Upper lobe of left lung (tissue), 6 donors: ENCODE measurements at places on chromosomes 1 and 21. TPM values are rescaled to one million over a fixed set of nuclear protein-coding genes. Genes with fewer than 3 reads are reported as not detected.

GRCh38 chr21:31886915-31887314 lies 14.1 kb downstream of the HUNK start:
- DNase-seq, result no peak
- no peak overlapping the region for H3K27ac ChIP-seq
- H3K4me1 ChIP-seq, result no peaks in the 10 kb centered on the region
- no peaks in the 10 kb centered on the region for H3K36me3 ChIP-seq
- H3K27me3 ChIP-seq, result no peaks in the 10 kb centered on the region

- H3K4me3 ChIP-seq, result no peak overlapping the region
- DNase-seq, result no peak
- H3K27me3 ChIP-seq, result no peaks in the 10 kb centered on the region
- H3K4me1 ChIP-seq, result no peaks in the 10 kb centered on the region
- no peaks in the 10 kb centered on the region for H3K36me3 ChIP-seq
Observed at GRCh38 chr1:186218654-186219352, 156.2 kb downstream of the TPR start.

Gene FCAMR
- 7.3 TPM for total RNA-seq

DNA sequence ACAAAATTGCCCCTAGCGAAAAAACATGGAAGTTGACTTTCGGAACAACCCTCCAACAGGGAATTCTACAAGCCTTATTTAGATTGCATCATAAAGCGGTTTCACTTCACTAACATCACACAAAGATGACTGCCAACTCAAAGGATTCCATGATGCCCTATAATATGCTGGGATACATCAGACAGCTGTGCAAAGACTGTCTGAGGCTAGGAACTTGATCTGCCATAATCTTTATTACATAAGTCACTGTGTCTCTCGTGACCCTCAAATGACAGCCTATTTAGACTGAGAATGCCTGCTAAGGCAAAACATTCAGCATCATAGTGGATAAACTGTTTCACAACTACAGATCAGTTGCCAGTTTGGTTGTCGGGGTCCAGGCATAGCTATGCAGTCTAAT lies 23.8 kb downstream of the FH start:
- peaks cover 26% of the 10 kb centered on the region for H3K36me3 ChIP-seq
- H3K4me3 ChIP-seq, result no peak overlapping the region
- H3K27me3 ChIP-seq, result no peaks in the 10 kb centered on the region
- DNase-seq, result no peak
- H3K27ac ChIP-seq, result no peak overlapping the region

Gene SERPINC1
- 1.5 TPM for total RNA-seq

DNA sequence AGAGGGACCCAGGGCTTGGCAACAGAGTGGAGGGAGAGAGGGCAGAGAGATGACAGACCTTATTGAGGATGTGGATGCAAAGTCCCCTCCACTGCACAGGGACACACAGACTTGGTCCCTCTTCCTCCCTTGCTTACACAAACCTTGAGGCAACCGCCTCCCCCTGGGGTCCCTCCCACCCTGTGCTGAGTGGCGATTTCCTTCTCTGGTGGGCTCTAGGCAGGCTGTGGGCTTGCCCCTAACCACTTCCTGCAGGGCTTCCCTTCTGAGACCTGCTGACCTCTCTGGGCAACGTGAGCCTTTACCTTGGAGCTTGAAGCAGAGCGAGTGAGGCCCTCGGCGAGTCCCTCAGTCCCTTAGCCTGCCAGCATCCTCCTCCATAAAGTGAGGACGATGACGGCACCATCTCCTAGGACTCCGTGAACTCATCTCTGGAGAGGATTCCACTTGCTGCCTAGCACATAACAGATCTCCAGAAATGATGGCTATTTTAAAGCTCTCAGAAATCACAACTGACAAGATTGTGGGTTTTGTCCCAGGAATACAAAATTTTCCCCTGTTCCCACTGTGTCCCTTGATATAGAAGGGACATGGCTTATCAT lies 25.0 kb downstream of the KIAA1614 start:
- H3K27ac ChIP-seq, result no peak overlapping the region
- DNase-seq, result no peak
- no peaks in the 10 kb centered on the region for H3K4me1 ChIP-seq
- H3K27me3 ChIP-seq, result no peaks in the 10 kb centered on the region
- H3K36me3 ChIP-seq, result no peaks in the 10 kb centered on the region

DNA sequence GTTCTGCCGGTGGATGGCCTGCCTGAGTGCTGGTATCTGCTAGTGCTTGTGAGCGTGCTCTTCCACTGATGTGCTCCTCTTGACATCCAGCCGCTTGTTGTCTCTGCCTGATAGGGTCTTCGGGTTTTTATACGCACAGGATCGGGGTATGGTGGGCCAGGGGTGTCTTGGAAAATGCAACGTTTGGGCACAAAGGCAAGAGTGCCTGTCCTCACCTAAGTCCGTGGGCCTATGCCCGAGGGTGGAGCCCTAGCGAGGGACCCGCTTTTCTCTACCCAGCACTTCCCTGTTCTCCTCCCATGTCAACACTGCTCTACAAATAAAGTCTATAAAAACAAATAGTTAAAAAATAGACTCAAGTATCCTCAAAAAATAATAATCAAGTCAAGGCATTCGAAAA lies 1007.8 kb downstream of the PLA2G4A start:
- H3K27ac ChIP-seq, result no peak overlapping the region
- H3K4me1 ChIP-seq, result no peaks in the 10 kb centered on the region
- no peaks in the 10 kb centered on the region for H3K36me3 ChIP-seq
- no peaks in the 10 kb centered on the region for H3K27me3 ChIP-seq

DNA sequence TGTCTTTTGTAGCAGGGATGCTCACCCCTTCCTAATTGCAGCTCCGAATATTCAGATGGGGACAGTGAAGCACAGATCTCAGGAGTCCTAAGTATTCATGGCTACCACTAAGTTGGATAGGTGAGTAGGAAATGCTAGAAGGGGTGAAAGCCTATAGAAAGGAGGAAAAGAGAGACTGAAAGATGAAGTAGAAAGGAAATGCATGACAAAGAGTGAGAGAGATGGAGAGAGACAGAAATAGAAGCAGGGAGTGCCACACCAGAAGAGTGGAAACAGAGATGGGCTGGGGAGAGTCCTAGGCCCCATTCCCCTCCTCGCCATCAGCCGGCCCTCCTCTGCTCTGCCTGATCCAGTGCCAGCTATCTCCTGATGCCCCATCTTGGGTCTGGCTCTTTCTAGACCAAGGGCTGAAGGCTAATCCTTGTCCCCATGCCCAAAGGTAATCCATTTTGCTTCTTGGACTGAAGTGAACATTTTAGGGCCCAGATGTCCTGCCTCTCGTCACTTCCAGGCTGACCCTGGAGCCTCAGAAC lies 2.0 kb downstream of the PEA15 start:
- DNase-seq, result no peak
- no peak overlapping the region for H3K4me3 ChIP-seq
- H3K4me1 ChIP-seq, result peaks cover 63% of the 10 kb centered on the region

Gene DMBX1
- not detected for total RNA-seq

GRCh38 chr1:164982545-164982944 lies 374.0 kb downstream of the LMX1A start:
- DNase-seq, result no peak
- no peak overlapping the region for H3K4me3 ChIP-seq
- no peak overlapping the region for H3K27ac ChIP-seq
- no peaks in the 10 kb centered on the region for H3K27me3 ChIP-seq
- no peaks in the 10 kb centered on the region for H3K36me3 ChIP-seq

Gene TMEM81
- 2.7 TPM for total RNA-seq

GRCh38 chr1:209714338-209714737 lies 9.7 kb downstream of the HSD11B1 start:
- H3K36me3 ChIP-seq, result no peaks in the 10 kb centered on the region
- H3K27me3 ChIP-seq, result no peaks in the 10 kb centered on the region
- no peak overlapping the region for H3K27ac ChIP-seq
- no peak for DNase-seq

GRCh38 chr1:159927849-159928431 lies 2.6 kb upstream of the TAGLN2 start:
- no peaks in the 10 kb centered on the region for H3K27me3 ChIP-seq
- no peak overlapping the region for H3K4me3 ChIP-seq
- H3K4me1 ChIP-seq, result peaks cover 9% of the 10 kb centered on the region
- DNase-seq, result no peak
- H3K27ac ChIP-seq, result no peak overlapping the region

Gene TMIGD3
- 4.3 TPM for total RNA-seq

Gene ATP1A2
- 3.5 TPM for total RNA-seq

GRCh38 chr1:170864876-170865538 lies 70.3 kb upstream of the MROH9 start:
- no peak for DNase-seq
- H3K4me1 ChIP-seq, result peaks cover 7% of the 10 kb centered on the region
- H3K27me3 ChIP-seq, result no peaks in the 10 kb centered on the region
- no peaks in the 10 kb centered on the region for H3K36me3 ChIP-seq

DNA sequence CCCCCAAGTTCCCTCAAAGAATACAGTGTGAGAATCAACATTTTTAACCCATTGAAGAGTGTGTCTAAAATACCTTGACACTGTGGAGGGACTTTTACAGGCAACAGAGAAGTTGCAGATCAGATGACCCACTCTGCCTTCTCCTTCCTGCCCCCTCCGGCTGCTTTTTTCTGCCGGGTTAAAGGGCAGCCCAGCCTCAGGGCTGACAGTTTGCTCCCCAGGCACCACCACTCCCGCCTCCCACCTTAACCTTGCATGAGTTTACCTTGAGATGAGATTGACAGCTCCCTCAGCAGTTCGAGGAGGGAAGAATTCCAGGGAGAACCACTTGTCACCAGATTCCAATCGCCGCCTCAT lies 3.2 kb downstream of the MTHFR start:
- H3K4me3 ChIP-seq, result peak overlapping the region; percentile 69
- DNase-seq, result no peak
- H3K27ac ChIP-seq, result peak overlapping the region; percentile 97
- no peaks in the 10 kb centered on the region for H3K27me3 ChIP-seq
- H3K36me3 ChIP-seq, result peaks cover 43% of the 10 kb centered on the region

- no peak overlapping the region for H3K4me3 ChIP-seq
- H3K27ac ChIP-seq, result no peak overlapping the region
- H3K36me3 ChIP-seq, result no peaks in the 10 kb centered on the region
- H3K27me3 ChIP-seq, result no peaks in the 10 kb centered on the region
- no peaks in the 10 kb centered on the region for H3K4me1 ChIP-seq
- DNase-seq, result no peak
Observed at GRCh38 chr1:42480921-42481320, 17.8 kb downstream of the CCDC30 start.

DNA sequence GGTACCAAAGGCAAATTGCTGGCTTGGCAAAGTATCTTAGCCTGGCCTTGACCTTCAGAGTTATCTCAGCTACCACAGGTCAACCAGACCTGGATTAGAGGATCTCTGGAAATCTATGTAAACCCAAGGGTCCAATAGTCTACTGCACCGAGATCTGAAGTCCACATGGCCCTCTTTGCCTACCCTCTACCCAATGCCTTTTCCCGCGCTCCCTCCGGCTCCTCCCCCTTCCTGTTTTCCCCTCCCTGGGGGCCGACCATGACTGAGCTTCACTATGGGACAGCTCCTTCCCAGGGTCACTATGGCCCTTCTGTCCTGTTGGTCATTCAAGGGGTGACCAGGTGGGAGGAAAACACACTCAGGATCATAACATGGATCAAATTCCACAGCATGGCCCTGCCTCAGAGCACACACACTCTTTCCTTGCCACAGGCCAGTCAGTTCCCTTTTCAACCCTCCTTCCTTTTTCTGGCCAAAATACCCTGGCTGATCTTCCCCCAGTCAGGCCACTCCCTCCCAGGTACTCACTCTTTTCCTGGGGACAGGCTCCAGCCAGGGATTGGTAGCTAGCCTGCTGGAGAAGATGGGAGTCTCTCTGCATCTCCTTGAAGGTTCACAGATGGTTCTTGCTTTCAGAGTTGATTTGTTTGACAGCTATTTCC lies 19.1 kb upstream of the TMEM183A start:
- H3K27me3 ChIP-seq, result no peaks in the 10 kb centered on the region
- no peak overlapping the region for H3K4me3 ChIP-seq
- DNase-seq, result no peak
- no peaks in the 10 kb centered on the region for H3K36me3 ChIP-seq
- H3K27ac ChIP-seq, result no peak overlapping the region

Gene TRIM67
- total RNA-seq, result 0.03 TPM

Gene IVL
- total RNA-seq, result not detected

Gene TUT4
- total RNA-seq, result 36.9 TPM
